Naive thymus-derived CD8-positive, alpha-beta T cell (primary cell): ENCODE measurements at places on chromosomes 4 and X.

- DNase-seq = no peak
Observed at GRCh38 chrX:84078991-84079390, 109.0 kb downstream of the RPS6KA6 start.

DNA sequence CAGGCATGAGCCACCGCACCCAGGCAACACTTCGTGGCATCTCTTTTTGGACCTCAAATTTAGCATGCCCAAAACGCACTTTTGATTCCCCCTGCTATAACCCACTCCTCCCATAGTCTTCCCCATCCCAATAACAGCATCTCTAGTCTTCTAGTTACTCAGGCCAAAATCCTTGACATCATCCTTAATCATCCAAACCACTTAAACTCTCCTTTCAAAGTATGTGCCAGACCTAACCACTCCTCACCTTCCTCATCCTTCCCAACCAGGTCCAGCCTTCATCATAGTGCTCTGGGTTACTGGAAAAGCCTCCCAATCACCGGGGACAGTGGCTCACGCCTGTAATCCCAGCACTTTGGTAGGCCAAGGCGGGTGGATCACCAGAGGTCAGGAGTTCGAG, 41.9 kb downstream of the AFAP1 start:
- DNase-seq = no peak

GRCh38 chr4:95548738-95549245, at the start of gene UNC5C:
Gene UNC5C (minus strand): TSS chr4:95548973.
- no peak for DNase-seq

DNA sequence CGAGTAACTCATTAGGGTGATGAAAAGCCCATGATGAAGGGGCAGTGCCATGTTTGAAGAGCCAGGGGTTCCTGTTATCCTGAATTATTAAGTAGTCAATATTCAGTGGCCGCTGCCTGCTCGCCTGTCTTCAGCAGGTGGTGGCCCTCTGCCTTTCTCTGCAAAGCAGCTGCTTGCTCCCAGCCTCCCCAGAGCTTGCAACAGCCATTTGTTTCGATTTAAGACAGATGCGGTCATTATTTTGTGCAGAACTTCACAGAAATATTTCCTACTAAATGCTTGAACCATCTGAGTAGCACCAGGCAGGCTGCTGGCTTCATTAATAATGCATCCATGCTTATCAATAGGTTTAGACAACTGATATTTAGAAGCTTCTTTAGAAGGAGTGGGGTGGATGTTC, 104.3 kb upstream of the TTC29 start:
- no peak for DNase-seq

GRCh38 chr4:182955411-182955810, 38.2 kb upstream of the DCTD start:
- no peak for DNase-seq

- DNase-seq = no peak
Observed at GRCh38 chrX:78019586-78020483, 50.4 kb upstream of the PGAM4 start.

- no peak for DNase-seq
Observed at GRCh38 chr4:84582988-84583875, at the start of gene CDS1. Gene CDS1 (plus strand): TSS chr4:84583127. CDS start chr4:84583402, 275 bp downstream.

DNA sequence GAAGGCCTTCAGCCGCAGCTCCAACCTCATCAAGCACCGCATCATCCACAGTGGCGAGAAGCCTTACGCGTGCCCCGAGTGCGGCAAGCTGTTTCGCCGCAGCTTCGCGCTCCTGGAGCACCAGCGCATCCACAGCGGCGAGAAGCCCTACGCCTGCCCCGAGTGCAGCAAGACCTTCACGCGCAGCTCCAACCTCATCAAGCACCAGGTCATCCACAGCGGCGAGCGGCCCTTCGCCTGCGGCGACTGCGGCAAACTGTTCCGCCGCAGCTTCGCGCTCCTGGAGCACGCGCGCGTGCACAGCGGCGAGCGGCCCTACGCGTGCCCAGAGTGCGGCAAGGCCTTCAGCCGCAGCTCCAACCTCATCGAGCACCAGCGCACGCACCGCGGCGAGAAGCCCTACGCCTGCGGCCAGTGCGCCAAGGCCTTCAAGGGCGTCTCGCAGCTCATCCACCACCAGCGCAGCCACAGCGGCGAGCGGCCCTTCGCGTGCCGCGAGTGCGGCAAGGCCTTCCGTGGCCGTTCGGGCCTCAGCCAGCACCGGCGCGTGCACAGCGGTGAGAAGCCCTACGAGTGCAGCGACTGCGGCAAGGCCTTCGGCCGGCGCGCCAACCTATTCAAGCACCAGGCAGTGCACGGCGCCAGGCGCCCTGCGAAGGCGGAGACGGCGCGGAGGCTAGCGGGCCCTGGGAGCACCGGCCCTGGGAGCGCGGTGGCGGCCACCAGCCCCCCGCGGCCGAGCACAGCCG, 9.8 kb downstream of the ZFP92 start:
- DNase-seq = no peak

GRCh38 chr4:140153718-140154571, at the start of gene MAML3:
Gene MAML3 (minus strand): TSS chr4:140154184. CDS start chr4:140153327, 857 bp downstream.
- peak; percentile 85 for DNase-seq

GRCh38 chr4:74793757-74794381, 454 bp downstream of the BTC start:
- DNase-seq = no peak

- peak; percentile 80 for DNase-seq
Observed at GRCh38 chrX:40169193-40170101, 71.7 kb upstream of the BCOR start.

DNA sequence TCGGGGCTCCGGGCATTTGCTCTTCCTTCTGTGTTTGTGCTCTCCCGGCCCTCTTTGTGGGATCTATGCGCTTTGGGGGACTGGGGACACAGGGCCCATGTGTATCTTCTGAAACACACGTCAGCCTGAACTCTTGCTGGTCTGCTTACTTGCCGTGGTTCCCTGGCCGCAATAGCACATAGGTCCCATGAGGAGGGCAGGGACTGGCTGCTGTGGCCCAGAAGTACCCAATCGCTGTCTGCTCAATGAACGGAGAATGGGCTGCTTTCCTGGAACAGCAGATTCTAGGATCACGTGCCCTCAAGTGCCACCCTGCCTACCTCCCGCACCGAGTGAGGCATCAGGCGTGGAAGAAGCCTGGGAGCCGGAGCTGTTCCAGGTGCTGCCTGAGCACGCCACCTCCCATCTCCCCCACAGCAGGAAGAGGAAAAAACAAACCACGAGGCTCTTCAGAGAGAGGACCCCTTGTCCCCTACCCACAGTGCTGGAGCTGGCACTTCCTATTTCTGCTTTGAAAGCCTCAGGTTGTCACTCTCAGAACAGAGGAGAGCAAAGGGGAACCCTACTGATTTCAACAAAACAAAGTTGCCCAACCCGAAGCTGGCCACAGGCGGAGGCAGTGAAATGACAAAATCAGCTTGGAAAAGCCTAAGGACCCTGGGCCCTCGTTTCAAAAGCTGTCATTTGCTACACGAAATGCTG, 3.8 kb downstream of the G6PD start:
- no peak for DNase-seq

DNA sequence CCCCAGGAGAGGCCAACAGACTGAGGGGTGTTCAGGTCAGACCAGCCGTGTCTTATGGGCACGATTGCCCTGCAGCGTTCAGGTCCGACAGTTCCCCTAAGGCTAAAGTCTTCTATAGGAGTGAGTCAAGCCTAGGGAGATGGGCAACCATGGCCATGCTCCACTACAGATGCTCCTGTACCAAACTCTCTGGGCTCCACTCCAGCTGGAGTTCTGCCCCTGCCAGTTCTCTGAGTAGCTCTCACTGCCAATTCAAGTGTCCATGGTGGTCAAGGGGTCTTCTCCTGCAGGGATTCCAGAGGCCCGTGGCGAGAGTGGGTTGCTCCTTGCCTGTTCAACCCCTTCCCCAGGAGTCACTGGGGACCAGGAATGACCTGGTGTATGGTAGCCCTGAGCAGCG, 38.2 kb downstream of the BEX3 start:
- DNase-seq = no peak

DNA sequence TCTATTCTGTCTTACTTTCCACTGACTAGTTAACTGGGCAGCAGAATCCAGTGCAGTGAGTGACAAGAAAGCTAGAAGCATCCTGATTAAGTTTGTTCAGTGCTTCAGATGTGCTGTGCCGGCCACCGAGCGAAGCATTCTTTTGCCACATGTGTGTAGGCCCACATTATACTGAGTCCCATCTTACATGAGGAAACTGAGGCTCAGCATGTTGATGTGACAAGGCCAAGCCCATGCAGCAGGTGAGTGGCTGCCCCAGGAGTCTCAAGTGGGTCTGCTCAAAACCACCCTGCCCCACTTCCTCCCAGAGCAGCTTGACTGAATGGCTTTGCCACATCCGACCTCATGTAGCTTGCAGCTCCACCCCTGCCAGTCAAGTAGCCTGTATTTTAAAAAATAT, 50.5 kb downstream of the RHOH start:
- no peak for DNase-seq

GRCh38 chrX:101136235-101136634, 38.2 kb downstream of the CENPI start:
- DNase-seq = no peak

- no peak for DNase-seq
Observed at GRCh38 chr4:52617336-52618020, 41.6 kb downstream of the USP46 start.

DNA sequence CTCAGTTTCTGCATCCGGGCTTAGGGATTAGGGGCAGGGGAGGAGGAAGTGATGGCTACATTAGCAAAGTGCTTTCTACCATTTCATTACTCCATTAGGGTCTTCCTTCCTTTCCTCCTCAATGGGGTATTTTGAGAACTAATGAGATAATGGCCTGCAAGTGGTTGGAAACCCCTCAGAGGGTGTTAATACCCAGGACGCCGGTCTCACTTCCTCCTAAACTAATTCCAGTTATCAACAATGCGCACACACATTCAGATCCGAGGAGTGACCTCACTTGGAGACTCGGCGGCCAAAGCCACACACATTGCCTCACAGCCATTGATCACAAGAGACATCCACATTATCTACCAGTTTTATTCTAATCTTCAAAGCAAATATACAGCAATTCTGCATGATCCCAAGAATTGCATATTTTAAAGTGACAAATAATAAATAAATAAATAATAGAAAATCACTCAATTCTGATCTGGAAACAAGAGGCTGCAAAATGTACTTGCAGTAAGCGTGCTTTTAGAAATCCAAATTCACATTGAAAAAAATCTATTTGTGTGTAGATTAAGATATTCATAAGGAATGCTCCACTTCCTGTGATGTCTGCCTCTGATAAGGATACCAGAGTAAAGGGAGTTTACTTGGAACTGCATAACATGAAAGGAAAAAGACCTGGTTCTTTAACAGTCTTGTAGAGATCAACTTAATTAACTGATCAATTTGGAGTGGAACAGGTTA, 329.1 kb downstream of the FBXW7 start:
- no peak for DNase-seq

DNA sequence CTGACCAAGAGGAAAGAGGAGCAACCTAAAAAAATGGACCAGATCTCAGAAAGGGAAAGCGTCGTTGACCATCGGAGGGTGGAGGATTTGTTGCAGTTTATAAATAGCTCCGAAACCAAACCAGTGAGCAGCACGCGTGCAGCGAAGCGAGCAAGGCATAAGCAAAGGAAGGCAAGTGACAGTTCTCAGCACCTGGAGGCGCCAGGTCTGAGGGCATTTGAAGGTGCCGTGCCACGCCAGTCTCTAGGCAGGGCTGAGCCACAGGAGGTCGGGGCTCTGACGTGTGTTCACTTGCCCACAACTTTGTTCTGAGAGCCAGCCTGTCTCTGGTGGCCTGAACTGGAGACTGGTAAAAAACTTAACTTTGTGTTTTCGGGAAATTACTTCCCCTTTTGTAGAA, 59.7 kb downstream of the TNIP2 start:
- no peak for DNase-seq

DNA sequence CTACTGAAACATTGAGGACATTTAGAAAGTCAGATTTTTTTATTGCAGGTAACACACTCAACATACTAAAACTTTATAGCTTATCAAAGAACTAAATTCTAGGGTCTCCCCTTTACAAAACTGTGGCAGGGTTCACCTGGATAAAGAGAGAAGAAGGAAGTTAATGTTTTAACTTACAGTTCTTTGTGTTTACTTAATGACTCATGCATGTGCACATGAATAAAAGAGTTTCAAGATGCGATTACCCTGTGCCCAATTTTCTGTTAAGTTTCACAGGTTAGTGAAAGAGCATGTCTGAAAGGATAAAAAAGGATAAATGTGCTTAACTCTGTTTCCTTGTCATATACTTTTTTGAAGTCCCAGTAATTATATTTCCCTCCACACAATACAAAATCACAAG, 16.8 kb downstream of the DCAF8L1 start:
- DNase-seq = no peak

DNA sequence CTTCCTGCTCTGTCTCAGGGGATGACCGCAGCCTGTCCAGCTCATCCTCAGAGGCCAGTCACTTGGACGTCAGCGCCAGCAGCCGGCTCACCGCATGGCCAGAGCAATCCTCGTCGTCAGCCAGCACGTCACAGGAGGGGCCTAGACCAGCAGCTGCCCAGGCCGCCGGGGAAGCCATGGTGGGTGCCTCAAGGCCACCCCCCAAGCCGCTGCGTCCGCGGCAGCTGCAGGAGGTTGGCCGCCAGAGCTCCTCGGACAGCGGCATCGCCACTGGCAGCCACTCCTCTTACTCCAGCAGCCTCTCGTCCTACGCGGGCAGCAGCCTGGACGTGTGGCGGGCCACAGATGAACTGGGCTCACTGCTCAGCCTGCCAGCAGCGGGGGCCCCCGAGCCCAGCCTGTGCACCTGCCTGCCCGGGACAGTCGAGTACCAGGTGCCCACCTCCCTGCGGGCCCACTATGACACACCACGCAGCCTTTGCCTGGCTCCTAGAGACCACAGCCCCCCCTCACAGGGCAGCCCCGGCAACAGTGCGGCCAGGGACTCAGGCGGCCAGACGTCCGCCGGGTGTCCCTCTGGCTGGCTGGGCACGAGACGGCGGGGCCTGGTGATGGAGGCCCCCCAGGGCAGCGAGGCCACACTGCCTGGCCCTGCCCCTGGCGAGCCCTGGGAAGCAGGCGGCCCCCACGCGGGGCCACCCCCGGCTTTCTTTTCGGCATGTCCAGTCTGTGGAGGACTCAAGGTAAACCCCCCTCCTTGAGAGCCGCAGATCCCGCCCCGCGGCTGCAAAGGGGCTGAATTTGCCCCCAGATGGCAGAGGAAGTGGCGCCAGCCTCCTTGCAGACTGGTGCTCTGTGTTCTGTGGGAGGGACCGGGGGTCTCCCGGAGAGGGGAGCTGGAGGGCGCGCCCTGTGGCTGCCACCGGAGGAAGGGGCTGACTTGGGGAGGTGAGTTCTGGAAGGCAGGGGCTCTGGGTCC, 29.9 kb downstream of the DOK7 start:
- no peak for DNase-seq

- no peak for DNase-seq
Observed at GRCh38 chr4:169841776-169842175, 84.0 kb upstream of the HPF1 start.

GRCh38 chrX:9362363-9362928, 102.4 kb upstream of the TBL1X start:
- no peak for DNase-seq

- DNase-seq = no peak
Observed at GRCh38 chr4:26161030-26161824, 159.6 kb upstream of the RBPJ start.
